ENCODE measurements at places on chromosomes 11 and 22. TPM values are rescaled to one million over a fixed set of nuclear protein-coding genes. Genes with fewer than 3 reads are reported as not detected.
A peak's percentile ranks its signal among the peaks of the same experiment; 100 is the strongest.

GRCh38 chr11:126383339-126384335, 28.2 kb downstream of the ST3GAL4 start:
- no peaks in the 10 kb centered on the region for H3K4me1 ChIP-seq
- H3K36me3 ChIP-seq, result no peaks in the 10 kb centered on the region
- no peak for DNase-seq
- H3K27ac ChIP-seq, result no peak overlapping the region
- H3K27me3 ChIP-seq, result no peaks in the 10 kb centered on the region
- no peak overlapping the region for H3K4me3 ChIP-seq

DNA sequence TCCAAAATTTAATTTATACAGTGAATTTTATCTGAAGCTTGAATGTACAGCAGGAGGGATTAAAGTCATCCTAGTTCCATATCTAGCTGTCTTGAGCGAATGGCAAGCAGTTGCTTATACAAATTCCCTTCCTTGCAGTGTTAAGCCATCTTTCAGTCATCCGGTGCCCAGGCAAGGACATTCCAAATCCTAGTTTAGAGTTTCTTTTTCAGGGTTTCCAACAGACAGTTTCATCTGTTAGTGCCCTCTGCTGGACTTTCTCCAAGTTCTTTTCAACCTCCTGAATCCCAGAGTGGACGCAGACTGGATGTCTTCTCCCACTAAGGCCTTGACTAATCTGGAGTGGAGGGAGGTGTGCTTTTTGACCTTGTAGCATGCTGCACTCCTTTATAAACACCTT, 45.4 kb downstream of the GRAMD1B start:
- no peak overlapping the region for H3K4me3 ChIP-seq
- no peaks in the 10 kb centered on the region for H3K36me3 ChIP-seq
- H3K4me1 ChIP-seq, result peaks cover 10% of the 10 kb centered on the region
- H3K27me3 ChIP-seq, result no peaks in the 10 kb centered on the region
- peak; percentile 72 for DNase-seq
- H3K27ac ChIP-seq, result no peak overlapping the region

DNA sequence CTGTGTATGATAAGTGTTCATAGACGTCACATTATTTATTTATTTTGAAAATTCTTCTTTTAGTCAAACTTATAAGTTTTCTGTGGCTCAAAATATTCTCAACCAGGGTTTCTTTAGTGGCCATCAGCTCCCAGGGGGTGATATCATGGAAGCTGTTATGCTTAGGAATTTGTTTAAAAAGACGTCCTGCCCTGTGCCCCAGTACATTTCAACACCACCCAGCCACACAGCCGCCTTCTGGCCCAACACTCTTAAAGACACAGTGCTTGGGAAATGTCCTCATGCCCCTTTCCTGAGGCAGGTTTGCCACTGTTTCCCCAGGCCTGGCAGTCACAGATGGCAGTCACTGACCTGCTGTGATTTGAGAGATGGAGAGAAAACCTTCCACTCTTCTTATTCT, 19.9 kb downstream of the TSKU start:
- H3K27ac ChIP-seq, result no peak overlapping the region
- no peak for DNase-seq
- no peak overlapping the region for H3K4me3 ChIP-seq
- H3K36me3 ChIP-seq, result no peaks in the 10 kb centered on the region

DNA sequence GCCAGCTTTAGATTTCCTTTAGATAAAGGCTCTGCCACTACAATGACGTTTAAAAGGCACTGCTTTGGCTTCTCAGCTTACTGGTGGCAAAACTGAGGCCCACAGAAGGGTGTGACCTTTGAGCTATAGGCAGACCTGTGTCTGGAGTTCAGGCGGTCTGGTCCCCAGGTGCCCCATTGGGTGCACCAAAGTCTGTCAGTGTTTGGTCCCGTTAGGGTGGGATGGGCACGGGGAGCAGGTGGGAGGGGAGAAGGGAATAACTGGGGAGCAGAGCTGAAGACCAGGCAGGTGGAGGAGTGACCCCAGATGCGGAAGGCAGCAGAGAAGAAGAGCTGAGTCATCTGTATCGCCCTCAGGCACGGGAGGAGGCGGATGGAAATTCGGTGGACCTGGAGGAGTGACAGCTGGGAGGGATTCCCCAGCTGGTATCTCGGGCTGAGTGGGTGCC, 45.3 kb upstream of the GCAT start:
- no peak for DNase-seq
- H3K4me1 ChIP-seq, result no peaks in the 10 kb centered on the region
- H3K4me3 ChIP-seq, result no peak overlapping the region
- H3K27me3 ChIP-seq, result no peaks in the 10 kb centered on the region

Gene PDGFD
- total RNA-seq, result 6.9 TPM

- H3K4me3 ChIP-seq, result no peak overlapping the region
- peak; percentile 68 for DNase-seq
- H3K36me3 ChIP-seq, result no peaks in the 10 kb centered on the region
- peaks cover 19% of the 10 kb centered on the region for H3K4me1 ChIP-seq
Observed at GRCh38 chr11:23490557-23491235, 630.4 kb upstream of the CCDC179 start.

Measured in GM23338 (cell line).